ENCODE measurements at places on chromosomes 5 and 9.

- no peak for DNase-seq
These were observed 154.8 kb upstream of the KLF9 start for GRCh38 chr9:70569070-70569772.

GRCh38 chr9:60545878-60546385 is 368.3 kb upstream of the SPATA31A5 start:
- no peak for DNase-seq

DNA sequence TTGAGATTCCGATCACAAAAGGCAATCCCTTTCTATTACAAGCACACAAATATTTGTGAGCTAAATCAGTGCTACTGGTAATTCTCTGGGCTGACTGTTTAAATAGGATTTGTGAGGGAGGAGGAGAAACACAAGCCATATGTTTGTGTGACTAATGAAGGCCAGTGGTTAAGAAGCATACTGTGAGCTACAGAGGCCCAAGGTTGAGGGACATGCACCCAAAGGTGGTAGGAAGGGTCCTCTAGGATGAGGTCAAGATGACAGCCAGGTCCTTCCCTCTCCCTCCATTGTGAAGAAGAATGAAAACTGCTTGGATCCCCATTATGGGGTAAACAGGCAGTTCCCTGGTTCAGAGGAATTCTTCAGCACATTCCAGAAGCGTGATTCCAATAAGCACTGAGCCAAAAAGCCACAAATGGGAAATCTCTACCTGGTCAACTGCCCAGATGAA is 83.9 kb downstream of the SPOCK1 start:
- DNase-seq, result no peak

- no peak for DNase-seq
These were observed 246.8 kb downstream of the NSG2 start for GRCh38 chr5:174292348-174292747.

GRCh38 chr5:73434461-73434860 is 14.1 kb downstream of the FOXD1 start:
- no peak for DNase-seq

DNA sequence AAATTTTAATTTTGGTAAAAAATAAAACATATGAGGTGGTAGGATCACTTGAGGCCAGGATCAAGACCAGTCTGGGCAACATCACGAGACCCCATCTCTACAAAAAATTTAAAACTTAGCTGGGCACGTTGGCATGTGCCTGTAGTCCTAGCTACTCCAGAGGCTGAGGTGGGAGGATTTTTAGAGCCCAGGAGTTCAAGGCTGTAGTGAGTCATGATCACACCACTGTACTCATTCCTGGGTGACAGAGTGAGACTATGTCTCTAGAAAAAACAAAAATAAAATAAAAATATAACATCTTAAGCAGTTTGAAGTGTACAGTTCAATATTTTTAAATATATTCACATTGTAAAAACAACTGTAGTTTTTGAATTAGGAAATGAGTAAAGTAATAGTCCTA is 108.3 kb downstream of the SMIM15 start:
- DNase-seq, result no peak
